ENCODE measurements at places on chromosomes 3 and 15.

- DNase-seq: no peak
Observed at GRCh38 chr3:134976948-134977347, 181.9 kb downstream of the EPHB1 start.

- DNase-seq: no peak
Observed at GRCh38 chr3:43425829-43426228, 139.5 kb downstream of the SNRK start.

GRCh38 chr3:89180334-89180733, 72.9 kb downstream of the EPHA3 start:
- no peak for DNase-seq

GRCh38 chr15:71437919-71438318, 322.6 kb downstream of the THSD4 start:
- no peak for DNase-seq

DNA sequence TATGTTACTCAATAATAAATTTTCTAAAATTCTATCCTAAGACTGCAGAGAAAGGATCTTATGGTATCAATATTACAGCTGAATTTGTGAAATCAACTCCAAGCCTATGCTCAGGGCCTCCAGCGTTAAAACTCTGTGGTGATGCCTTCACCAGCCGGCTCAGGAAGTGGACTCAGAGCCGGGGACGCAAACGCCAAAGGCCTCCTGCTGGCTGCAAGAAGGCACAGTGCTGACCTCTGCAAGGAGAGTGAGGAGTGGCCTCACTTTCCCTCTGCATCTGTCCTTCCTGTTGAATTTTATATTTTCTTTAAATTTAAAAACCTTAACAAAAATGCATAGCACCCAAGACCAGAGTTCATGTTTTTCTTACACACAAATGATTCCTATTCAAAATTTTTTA, 48.5 kb downstream of the HERC2 start:
- DNase-seq: no peak
